Breast epithelium (tissue), 4 donors: ENCODE measurements at places on chromosomes 6 and 20.

DNA sequence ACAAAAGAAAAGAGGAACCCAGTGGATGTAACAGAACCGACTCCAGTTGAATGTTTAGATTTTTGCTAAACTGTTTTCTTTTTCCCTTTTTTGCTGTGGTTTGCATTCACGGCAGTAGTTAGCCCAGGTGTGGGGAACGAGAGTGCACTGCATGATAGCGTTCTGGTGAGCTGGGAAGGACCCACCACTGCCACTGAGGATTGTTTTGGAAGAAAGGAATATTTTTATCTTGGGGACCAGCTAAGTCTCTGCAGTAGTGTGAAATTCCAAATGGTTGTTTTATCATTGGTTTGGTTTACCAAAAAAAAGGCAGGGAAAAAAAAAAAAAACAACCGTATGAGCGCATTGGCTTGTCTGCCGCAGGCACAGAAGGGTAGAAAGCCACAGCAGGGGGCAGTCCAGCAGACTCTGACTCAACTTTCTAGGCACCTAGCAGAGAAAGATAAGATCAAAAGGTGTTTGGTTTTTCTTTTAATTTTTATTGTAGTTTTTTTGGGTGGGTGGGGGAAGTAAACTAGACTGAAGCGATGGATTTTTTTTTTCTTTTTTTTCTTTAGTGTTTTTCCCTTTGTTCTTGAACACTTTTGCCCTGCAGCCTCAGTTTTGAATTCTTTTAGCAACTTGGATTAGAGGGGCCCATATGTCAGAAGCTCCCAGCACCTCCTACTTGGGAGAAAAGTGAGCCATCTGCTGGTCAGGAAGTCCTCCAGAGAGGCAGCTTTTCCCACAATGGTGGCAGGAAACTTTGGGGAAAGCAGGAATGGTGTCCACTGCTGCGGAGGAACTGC lies 13.5 kb upstream of the RAB5IF start:
- H3K27me3 ChIP-seq = no peaks in the 10 kb centered on the region
- DNase-seq = no peak
- H3K4me3 ChIP-seq = no peak overlapping the region
- no peaks in the 10 kb centered on the region for H3K36me3 ChIP-seq
- no peaks in the 10 kb centered on the region for H3K4me1 ChIP-seq

GRCh38 chr20:41468994-41469600 lies 102.5 kb upstream of the EMILIN3 start:
- H3K4me1 ChIP-seq = no peaks in the 10 kb centered on the region
- no peak overlapping the region for H3K27ac ChIP-seq
- H3K27me3 ChIP-seq = no peaks in the 10 kb centered on the region

- H3K27me3 ChIP-seq = no peaks in the 10 kb centered on the region
- no peaks in the 10 kb centered on the region for H3K36me3 ChIP-seq
- no peak overlapping the region for H3K27ac ChIP-seq
- no peaks in the 10 kb centered on the region for H3K4me1 ChIP-seq
- H3K4me3 ChIP-seq = no peak overlapping the region
- no peak for DNase-seq
These were observed 114.3 kb upstream of the SYNCRIP start for GRCh38 chr6:85756982-85757381.

DNA sequence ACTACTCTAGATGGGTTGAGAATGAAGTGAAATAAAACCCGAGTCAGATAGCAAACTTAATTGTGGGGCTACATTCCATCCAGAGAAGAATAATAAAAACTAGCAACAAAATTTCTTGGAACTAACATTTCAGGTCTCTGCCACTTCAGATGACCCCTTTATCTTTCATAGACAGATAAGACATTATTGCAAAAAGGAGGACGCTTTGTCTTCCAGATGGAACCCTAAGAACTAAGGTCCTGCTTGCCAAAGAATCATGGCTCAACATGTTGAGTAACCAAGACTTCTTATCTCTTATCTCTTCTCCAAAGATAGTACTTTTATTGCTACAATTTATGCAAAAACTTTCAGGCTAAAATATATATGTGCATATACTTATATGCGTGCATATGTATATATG lies 221.1 kb upstream of the PREP start:
- H3K4me1 ChIP-seq = no peaks in the 10 kb centered on the region
- no peaks in the 10 kb centered on the region for H3K36me3 ChIP-seq
- no peak overlapping the region for H3K27ac ChIP-seq
- H3K27me3 ChIP-seq = no peaks in the 10 kb centered on the region

- no peak overlapping the region for H3K4me3 ChIP-seq
- no peaks in the 10 kb centered on the region for H3K4me1 ChIP-seq
- no peak overlapping the region for H3K27ac ChIP-seq
- H3K27me3 ChIP-seq = no peaks in the 10 kb centered on the region
These were observed 34.1 kb downstream of the HLA-G start for GRCh38 chr6:29861521-29862255.

GRCh38 chr20:24501764-24502556 lies 32.5 kb downstream of the SYNDIG1 start:
- peaks cover 7% of the 10 kb centered on the region for H3K27me3 ChIP-seq
- H3K36me3 ChIP-seq = no peaks in the 10 kb centered on the region
- no peaks in the 10 kb centered on the region for H3K4me1 ChIP-seq
- H3K27ac ChIP-seq = no peak overlapping the region

GRCh38 chr6:24768361-24768760 lies 6.4 kb upstream of the GMNN start:
- no peaks in the 10 kb centered on the region for H3K27me3 ChIP-seq
- H3K4me1 ChIP-seq = no peaks in the 10 kb centered on the region
- DNase-seq = no peak
- H3K36me3 ChIP-seq = no peaks in the 10 kb centered on the region
- no peak overlapping the region for H3K27ac ChIP-seq

DNA sequence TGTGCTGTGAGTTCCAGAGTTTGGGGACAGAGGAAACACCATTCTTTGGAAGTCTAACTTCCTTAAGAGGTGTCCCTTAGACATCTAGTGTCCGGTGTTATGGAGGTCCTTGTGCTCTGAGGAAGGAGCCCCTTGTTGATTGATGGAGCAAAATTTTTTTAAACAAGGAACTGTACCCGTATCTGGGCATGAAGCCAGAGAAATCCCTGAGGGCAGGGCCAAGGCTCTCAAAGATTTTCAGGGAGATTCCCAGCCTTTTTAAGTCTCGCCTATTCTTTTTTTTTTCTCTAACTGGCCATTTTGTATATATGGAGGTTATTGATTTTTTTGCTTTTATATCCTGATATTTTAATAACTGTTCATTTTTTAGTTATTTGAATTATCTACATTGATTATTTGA lies 45.9 kb downstream of the TRIM38 start:
- no peak overlapping the region for H3K4me3 ChIP-seq
- no peaks in the 10 kb centered on the region for H3K36me3 ChIP-seq
- H3K27me3 ChIP-seq = no peaks in the 10 kb centered on the region
- no peak overlapping the region for H3K27ac ChIP-seq
- H3K4me1 ChIP-seq = no peaks in the 10 kb centered on the region

- no peaks in the 10 kb centered on the region for H3K36me3 ChIP-seq
- no peak overlapping the region for H3K27ac ChIP-seq
- no peak for DNase-seq
- no peaks in the 10 kb centered on the region for H3K27me3 ChIP-seq
- no peaks in the 10 kb centered on the region for H3K4me1 ChIP-seq
- no peak overlapping the region for H3K4me3 ChIP-seq
These were observed 877.8 kb downstream of the EPHA7 start for GRCh38 chr6:92541448-92542060.

DNA sequence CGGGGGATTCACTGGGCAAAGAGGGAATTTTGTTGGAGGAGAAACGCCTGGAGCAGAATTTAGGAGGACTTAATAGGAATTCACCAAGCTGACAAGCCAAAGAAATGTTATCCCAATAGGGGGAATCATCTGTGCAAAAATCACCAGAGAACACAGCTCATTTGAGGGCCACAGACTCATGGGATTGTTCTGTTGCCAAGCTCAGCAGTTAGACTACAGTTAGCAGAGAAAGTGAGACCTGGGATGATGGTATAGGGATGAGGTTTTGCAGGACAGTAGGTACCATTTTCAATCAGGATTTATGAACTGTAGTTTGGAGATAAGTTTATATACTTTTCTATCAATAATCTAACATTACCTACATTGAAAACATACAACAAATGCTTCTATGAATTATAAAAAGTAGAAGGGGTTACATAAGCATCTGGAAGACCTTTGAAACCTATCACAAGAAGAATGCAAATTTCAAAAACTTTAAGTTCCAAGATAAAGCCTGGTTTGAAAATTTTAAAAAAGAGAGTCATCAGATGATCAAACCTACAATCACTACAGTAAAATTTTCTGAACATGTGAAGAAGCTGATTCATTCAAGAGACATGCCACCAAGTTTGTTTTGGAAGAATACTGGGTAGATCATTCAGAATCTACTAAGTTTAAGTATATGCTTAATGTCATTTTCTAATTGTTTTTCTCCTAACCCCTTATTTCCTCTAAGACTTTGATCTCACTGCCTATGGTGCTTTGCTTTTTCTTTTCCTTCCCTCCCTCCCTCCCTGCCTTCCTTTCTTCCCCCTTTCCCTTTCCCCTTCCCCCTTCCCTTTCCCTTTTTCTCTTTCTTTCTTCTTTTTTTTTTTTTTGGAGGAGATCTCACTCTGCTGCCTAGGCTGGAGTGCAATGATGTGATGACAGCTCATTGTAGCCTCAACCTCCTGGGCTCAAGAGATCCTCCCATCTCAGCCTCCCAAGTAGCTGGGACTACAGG lies 81.5 kb downstream of the KIF13A start:
- H3K4me1 ChIP-seq = no peaks in the 10 kb centered on the region
- H3K27me3 ChIP-seq = no peaks in the 10 kb centered on the region
- H3K27ac ChIP-seq = no peak overlapping the region

DNA sequence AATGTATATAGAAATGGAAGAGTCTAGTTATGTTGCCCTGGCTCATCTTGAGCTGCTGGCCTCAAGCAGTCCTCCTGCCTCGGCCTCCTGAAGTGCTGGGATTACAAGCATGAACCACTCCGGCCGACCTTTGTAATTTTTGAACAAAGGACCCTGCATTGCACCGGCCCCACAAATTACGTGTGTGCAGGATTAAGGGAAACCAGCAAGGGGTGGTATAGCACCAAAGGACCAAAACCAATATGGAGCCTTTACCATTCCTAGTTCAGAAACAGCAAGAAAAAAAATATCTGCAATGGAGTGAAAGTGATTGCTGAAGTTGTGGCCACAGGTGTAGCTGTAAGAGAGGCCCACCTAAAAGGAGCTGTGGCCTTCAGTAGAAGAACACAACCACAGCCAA lies 8.2 kb upstream of the TRERF1 start:
- DNase-seq = no peak
- no peaks in the 10 kb centered on the region for H3K4me1 ChIP-seq
- no peaks in the 10 kb centered on the region for H3K27me3 ChIP-seq
- no peak overlapping the region for H3K4me3 ChIP-seq
- no peak overlapping the region for H3K27ac ChIP-seq

- no peak overlapping the region for H3K4me3 ChIP-seq
- no peaks in the 10 kb centered on the region for H3K27me3 ChIP-seq
- no peak overlapping the region for H3K27ac ChIP-seq
These were observed 249.5 kb downstream of the SOX4 start for GRCh38 chr6:21842875-21843645.

DNA sequence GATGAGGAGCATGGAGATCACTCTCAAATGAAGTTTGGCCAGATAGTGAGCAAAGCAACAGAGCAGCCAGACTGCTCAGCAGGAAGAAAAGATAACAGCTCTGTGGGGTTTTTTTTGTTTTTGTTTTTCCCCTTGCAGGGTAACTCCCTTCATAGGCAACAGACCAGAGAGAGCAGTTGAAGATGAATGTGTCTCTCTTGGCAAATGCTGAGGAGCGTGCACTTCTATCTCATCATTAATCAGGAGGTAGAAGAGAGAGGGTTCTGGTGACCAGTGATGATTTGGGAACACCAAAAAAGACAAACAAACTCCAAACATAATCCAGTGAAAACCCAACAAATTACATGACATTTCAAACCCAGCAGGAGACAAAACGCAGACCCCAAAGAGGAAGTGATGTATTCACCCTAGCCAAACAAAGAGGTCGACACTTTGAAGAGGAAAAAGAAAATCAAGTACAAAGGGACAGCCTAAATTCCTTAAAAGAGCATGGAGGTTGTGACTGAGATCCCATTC lies 66.2 kb upstream of the RREB1 start:
- H3K4me3 ChIP-seq = no peak overlapping the region
- peak overlapping the region; percentile 54 for H3K27ac ChIP-seq
- no peaks in the 10 kb centered on the region for H3K4me1 ChIP-seq
- H3K27me3 ChIP-seq = no peaks in the 10 kb centered on the region
- H3K36me3 ChIP-seq = no peaks in the 10 kb centered on the region

DNA sequence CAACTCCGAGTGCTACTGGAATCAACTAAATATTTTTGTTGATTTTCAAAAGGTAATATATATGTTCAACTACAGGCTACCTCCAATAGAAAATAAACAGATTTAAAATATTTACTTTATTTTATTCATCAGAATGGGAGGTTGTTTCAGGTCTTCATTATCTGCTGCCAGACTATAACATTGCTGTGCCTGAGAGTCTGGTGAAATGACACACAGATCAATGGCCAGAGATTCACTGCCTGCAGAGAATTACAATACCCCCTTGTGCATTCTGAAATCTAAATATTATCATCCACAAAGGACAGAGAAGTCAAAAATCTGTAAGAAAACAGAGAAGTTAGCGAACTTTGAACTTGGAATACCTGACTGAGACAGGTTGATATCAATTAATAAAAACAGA lies 667.8 kb upstream of the GJE1 start:
- no peak for DNase-seq
- H3K4me1 ChIP-seq = no peaks in the 10 kb centered on the region
- H3K4me3 ChIP-seq = no peak overlapping the region
- H3K27ac ChIP-seq = no peak overlapping the region
- H3K27me3 ChIP-seq = no peaks in the 10 kb centered on the region

DNA sequence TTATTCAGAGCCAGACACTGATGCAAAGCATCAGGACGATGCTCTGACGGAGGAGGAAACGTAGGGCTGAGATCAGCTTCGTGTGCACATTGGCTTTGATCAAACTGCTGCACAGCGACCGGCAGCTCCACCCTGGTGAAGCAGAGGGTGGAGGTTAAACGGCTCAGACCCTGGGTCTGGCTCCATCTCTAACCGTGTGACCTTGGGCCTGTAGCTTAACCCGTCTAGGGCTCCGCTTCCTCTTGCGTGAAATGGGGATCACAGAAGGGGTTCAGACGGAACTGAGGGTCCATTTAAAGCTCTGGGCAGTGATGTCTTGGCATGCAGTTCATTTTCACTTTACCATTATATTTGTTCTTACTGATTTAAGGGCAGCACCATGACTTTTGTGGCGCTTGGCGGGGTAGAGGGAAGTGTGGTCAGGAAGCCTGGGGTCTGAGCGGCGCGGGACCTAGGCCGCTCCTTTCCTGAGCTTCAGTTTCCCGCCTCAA lies 644 bp downstream of the RBL1 start:
- H3K36me3 ChIP-seq = no peaks in the 10 kb centered on the region
- H3K27ac ChIP-seq = peak overlapping the region; percentile 33
- H3K4me3 ChIP-seq = peak overlapping the region; percentile 83
- peaks cover 4% of the 10 kb centered on the region for H3K4me1 ChIP-seq

DNA sequence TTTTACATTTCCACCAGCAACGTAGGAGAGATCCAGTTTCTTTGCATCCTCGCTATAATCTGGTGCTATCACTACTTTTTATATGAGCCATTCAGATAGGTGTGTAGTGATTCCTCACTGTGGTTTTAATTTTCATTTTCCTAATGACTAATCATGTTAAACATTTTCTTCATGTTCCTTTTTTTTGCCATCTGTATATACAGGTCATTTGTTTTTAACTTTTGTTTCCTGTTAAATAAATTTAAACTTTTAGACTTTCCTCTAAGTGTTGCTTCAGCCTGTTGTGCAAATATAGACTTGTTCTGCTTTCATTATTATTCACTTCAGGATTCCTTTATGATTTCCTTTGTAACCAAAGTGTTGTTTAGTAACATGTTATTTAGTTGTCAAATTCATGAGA lies 697.4 kb downstream of the PTPRT start:
- H3K4me3 ChIP-seq = no peak overlapping the region
- no peak for DNase-seq
- H3K36me3 ChIP-seq = no peaks in the 10 kb centered on the region
- H3K27me3 ChIP-seq = no peaks in the 10 kb centered on the region
- H3K4me1 ChIP-seq = no peaks in the 10 kb centered on the region
